ENCODE measurements at places on chromosomes 5 and 9.

- DNase-seq: no peak
Observed at GRCh38 chr9:20532584-20532983, 89.7 kb downstream of the MLLT3 start.

DNA sequence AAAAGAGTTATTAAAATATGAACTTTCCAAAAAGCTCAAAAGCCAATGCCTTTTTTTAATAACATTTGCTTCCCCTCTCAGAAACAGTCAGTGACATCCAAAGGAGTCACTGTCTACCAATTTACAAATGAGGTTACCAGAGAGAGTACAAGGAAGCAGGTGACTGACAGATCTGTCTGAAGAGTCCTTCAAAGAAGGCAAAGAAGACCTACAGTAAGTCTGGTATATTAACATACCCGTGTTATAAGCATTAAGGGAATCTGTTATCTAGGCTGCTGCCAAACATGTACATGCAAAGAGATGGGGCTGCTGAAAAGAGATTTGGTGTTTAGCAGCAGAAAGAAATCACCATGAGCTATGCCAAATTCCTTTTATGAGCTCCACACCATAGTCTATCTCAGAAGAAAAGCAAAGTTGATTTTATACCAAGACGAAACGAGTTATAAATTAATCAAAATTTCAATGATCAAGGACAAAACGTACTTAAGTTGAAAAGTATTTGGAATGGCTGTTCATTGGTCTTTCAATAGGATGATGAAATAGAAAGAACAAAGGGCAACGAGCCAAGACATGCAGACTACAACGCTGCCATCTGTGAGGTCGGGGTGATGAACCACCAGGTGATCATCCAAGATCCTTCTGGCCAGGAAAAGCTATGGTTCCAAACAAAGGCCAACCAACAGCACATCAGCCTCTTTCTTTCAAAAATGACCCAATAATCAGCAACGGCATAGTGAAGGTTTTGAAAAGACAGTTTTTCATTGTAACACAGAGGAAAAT is 8.1 kb downstream of the PRELID2 start:
- DNase-seq: no peak

- DNase-seq: no peak
Observed at GRCh38 chr5:95669540-95669939, 13.3 kb downstream of the SPATA9 start.

DNA sequence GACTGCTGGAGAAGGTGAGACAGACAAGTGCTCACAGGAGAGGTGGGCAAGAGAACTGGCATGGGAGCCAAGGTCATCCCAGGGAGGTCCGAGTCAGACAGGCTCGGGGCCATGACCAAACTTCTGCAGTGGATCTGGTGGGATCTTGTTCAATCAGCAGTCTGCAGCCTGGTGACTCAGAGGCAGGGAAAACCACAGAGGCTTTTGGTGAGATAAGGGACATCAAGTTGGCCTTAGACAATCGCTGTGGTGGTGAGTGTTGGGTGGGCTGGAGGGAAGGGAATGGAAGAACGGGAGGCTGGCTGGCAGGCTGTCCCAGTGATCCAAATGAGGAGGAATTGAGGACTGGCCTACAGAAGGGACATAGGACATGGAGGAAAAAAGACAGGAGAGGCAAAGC is 123.8 kb downstream of the TMEM174 start:
- DNase-seq: no peak

- no peak for DNase-seq
Observed at GRCh38 chr5:158553195-158553961, 546.3 kb downstream of the EBF1 start.

- peak; percentile 41 for DNase-seq
Observed at GRCh38 chr5:148443998-148444397, 60.2 kb downstream of the FBXO38 start.

DNA sequence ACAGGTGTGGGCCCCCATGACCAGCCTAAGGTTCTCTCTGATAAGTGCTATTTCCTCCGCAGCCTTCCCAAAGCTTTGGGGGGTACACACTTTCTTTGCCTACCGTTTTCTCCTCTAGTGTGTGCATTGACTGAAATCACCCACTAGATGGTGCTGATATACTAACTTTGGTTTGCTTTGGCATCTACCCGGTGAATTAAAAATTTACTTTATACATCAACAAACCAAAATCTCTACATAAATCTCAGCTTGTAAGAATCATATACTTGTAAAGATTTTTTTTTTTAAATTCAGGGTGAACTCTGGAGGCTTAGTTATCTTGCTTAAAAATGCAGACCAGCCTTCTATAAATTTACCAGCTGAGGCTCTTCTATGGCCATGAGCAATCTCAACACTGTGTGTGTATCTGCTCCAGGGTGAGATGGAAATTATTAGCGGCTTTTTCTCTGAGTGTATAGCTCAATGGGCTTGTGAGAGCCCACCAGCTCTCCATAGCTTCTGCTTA is 475.7 kb upstream of the TNC start:
- peak; percentile 14 for DNase-seq

- peak; percentile 36 for DNase-seq
Observed at GRCh38 chr9:127970401-127971313, 10.1 kb downstream of the EEIG1 start.

DNA sequence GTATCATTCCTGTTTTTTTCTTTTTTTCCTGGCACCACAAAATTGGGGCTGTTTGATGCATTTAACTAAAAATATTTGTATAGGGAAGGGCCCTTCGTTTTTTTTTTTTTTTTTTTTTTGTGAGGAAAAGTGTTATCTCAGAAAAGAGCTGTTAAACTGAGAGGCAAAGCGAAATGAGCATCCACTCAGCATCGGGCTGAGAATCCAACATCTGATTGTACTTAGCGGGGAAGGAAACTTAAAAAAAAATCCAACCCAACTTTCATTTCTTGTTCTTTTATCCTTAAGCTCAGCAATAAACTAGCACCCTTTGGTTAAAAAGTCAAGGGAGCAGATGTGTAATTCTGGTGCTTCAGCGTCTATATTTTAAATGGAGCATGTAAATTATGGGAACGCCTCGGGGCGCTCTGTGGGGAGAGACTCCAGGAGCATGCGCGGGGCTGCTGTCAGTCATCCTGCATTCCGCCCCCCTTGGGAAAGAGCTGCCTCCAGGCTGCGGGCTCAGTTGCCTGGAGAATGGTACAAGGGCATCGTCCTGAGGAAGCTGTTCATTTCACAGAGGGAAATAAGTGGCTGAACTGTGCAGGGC is 33.3 kb downstream of the DMRT2 start:
- DNase-seq: no peak

DNA sequence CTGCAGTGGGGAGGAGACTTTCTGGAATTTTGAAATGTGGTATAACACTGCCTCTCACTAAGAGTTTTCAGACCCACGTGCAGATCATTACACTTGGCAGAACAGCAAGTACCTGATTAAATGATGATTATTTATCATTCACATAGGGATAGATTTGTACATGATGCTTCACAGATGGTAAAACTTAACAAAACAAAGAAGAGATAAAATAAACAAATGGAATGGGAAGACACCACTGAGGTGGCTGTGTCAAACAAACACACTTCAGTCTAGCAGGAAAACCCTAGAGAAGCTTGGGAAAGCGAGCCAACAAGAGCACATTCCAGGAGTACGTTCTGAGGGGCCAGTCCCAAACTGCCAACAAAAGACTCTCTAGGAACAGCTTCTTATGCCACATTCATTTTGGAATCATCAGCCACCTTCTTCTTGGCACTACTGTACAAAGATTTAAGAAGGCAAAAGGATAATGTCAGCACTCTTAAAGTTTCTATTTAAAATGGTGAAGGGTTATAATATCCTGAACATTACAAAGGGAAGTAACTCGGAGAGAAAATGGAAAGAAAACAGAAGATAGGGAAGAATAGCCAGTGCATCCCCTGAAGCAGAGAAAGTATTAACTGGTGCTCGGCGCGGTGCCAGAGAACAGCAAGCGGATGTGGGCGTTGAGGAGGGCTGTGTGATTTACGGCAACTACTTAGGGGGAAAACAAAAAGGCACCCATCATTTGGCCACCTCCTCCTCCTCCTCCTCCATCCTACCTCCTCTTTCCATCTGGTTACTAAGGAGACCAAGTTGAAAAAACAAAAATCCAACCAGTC is 1.6 kb downstream of the MED27 start:
- DNase-seq: peak; percentile 8

DNA sequence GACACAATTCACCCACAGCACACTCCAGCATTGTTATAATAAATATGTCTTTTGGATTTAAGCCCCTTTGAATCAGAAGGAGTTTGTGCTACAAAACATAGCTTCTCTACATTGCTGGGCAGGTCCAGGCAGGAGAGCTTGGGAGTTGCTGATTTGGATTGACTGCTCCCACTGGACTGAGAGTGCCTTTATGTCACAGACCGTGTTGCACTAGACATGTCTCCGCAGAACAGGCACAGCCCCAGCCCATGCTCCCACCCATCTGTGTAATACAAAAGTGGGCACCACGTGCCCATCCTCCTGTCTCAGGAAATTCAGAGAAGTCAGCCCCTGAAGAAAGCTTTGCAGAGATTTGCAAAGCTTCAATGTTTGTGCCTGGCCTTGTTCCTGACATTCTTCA is 117.1 kb downstream of the MED10 start:
- no peak for DNase-seq

GRCh38 chr5:139980765-139981164 is 62.3 kb downstream of the NRG2 start:
- DNase-seq: no peak

DNA sequence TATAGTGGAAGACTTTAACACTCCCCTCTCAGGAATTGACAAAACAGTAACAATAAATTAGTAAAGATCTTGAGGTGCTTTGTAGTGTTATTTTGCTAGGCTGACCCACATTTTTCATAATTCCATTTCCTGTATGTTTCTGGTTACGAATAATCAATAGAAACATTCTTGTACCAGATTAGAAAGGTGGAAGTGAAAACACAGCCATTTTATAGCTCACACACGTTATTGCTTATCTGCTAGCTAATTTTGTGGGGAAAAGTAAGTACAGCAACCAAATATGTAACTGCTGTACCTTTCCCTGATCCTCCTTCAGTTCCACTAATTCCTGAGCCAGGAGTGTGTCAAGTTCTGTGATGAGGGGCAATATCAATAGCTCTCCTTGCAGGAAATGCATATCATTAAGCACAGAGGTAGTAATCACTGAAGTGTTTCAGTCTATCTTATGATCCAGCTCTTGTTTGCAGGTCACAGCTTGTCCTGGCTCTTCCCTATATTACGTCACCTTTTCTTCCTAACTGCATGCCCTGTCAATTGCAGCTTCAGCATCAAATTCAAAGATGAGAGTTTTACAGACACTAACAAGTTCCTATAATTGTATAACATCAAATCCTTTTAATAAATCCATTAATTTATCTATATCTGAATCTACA is 59.4 kb downstream of the MINAR2 start:
- DNase-seq: no peak

GRCh38 chr9:93477397-93477796 is 24.0 kb upstream of the FAM120AOS start:
- no peak for DNase-seq

- no peak for DNase-seq
Observed at GRCh38 chr9:91085517-91086291, 276.0 kb downstream of the AUH start.

All from NCI-H1092 (cell line).